ENCODE measurements at places on chromosomes 3 and 15. TPM values are rescaled to one million over a fixed set of nuclear protein-coding genes. Genes with fewer than 3 reads are reported as not detected.

Gene SHF
- 2.0 TPM for total RNA-seq

Gene CLRN1
- total RNA-seq: not detected

Gene RHOV
- total RNA-seq: under 0.01 TPM

Gene IL20RB
- 2.7 TPM for total RNA-seq

Gene HDAC11
- 14.1 TPM for total RNA-seq

Gene HTR3E
- not detected for total RNA-seq

Gene C15orf62
- total RNA-seq: not detected

Gene STRA6
- 8.5 TPM for total RNA-seq

Gene ARPP21
- not detected for total RNA-seq

Gene SEMA5B
- not detected for total RNA-seq

Gene FHIT
- 1.1 TPM for total RNA-seq

Gene CNTN4
- total RNA-seq: 2.9 TPM

Gene CELSR3
- 1.00 TPM for total RNA-seq

Gene SPINT1
- total RNA-seq: 0.18 TPM

Gene ONECUT1
- total RNA-seq: 0.14 TPM

Gene GMPS
- total RNA-seq: 19.3 TPM

Gene ATP13A5
- not detected for total RNA-seq

Gene PRR20G
- total RNA-seq: not detected

Gene ZMYND10
- 0.28 TPM for total RNA-seq

Gene BCHE
- total RNA-seq: 0.28 TPM

Gene PLAAT1
- not detected for total RNA-seq

Gene GOLGA8G
- under 0.01 TPM for total RNA-seq

Gene FANCD2OS
- total RNA-seq: not detected

Gene PSTPIP1
- not detected for total RNA-seq

Gene PAQR9
- not detected for total RNA-seq

Gene TRMT10C
- 19.1 TPM for total RNA-seq

Gene TMEM42
- 22.8 TPM for total RNA-seq

Gene BRPF1
- 12.1 TPM for total RNA-seq

Gene CXCR6
- total RNA-seq: 0.28 TPM

Gene LRRC49
- 12.9 TPM for total RNA-seq

Gene C2CD4B
- not detected for total RNA-seq

Gene PGBD4
- 1.8 TPM for total RNA-seq

Gene CCRL2
- total RNA-seq: 0.09 TPM

Gene IGF1R
- total RNA-seq: 39.3 TPM

Gene PEX5L
- 0.28 TPM for total RNA-seq

Gene ZPLD1
- total RNA-seq: 0.28 TPM

Gene RTP1
- total RNA-seq: not detected

Gene MESP1
- 0.28 TPM for total RNA-seq

Gene ARMC8
- 34.1 TPM for total RNA-seq

Gene TMCO5A
- not detected for total RNA-seq

Gene SEMA6D
- 22.9 TPM for total RNA-seq

Gene CACNA1D
- 0.14 TPM for total RNA-seq

Gene GP9
- not detected for total RNA-seq

Gene NISCH
- total RNA-seq: 76.9 TPM

Gene RFT1
- total RNA-seq: 13.1 TPM

Gene MKRN2OS
- total RNA-seq: not detected

Gene COLQ
- 0.46 TPM for total RNA-seq

Gene PODXL2
- total RNA-seq: 1.00 TPM

Gene CADM2
- total RNA-seq: not detected

Gene ZKSCAN7
- total RNA-seq: 7.8 TPM

Gene SPATA12
- total RNA-seq: not detected

Gene CLDN11
- 563 TPM for total RNA-seq

Data from smooth muscle cell of bladder (primary cell).